ENCODE measurements at places on chromosomes 3 and 15.

GRCh38 chr3:128482666-128483656 lies 10.0 kb downstream of the GATA2 start:
- peak; percentile 60 for DNase-seq

DNA sequence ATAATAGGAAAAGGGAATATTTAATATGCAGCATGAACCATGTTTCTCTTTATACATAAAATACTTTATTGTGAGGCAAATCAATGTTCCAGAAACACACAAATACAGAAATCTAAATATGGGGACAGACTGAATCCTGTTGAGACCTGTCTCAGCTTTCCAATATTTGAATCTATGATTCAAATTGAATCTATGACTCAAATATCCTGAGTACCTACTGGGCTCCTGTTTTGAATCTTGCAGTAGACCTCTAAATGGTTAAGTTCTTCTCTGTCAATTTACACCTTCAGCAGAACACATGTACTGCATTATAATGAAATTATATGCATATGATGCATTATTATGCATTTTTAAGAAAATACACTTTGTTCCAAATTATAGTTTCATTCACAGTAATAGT lies 143.2 kb upstream of the PLXND1 start:
- DNase-seq = no peak

- no peak for DNase-seq
These were observed 21.8 kb upstream of the PROK2 start for GRCh38 chr3:71806736-71807135.

- DNase-seq = no peak
These were observed 12.0 kb downstream of the STARD5 start for GRCh38 chr15:81311752-81312464.

GRCh38 chr3:195080571-195081151 lies 190.3 kb downstream of the XXYLT1 start:
- DNase-seq = no peak

DNA sequence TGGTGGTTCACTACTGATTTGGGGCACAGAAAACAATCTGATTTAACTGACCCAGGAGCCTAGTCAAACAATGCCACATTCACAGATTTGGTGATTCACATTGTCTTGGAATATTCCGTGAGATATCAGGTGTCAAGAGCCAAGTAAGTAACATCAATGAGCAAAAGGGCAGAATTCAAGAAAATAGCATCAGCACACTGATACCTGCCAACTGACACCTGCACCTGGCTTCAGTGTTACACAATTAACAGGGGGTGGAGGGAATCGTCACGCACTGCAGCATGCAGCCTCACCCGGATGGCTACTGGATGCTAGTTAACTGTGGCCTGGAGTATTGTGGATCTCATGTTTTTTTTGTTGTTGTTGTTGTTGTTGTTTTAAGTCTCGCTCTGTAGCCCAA lies 17.6 kb downstream of the CCNL1 start:
- no peak for DNase-seq

DNA sequence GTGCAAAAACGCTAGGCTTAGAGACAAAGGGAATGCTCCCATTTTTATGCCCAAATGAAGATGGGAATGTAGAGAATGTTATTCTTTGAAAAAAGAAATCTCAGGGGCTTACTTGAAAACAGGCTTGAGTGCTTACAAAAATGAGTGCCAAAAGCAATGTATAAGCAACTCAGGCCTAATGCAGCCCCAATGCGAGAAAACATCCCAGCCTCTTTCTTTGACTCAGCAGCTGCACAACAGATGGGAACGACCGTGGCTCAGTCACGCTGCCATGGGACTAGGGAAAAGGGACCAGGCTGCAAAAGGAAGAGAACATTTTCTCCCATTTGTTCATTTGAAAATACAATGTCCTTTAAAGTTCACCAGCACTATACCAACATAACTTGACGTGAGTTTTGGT lies 246.4 kb upstream of the LRIG1 start:
- no peak for DNase-seq

- no peak for DNase-seq
These were observed 190.8 kb downstream of the VGLL3 start for GRCh38 chr3:86800116-86800515.

DNA sequence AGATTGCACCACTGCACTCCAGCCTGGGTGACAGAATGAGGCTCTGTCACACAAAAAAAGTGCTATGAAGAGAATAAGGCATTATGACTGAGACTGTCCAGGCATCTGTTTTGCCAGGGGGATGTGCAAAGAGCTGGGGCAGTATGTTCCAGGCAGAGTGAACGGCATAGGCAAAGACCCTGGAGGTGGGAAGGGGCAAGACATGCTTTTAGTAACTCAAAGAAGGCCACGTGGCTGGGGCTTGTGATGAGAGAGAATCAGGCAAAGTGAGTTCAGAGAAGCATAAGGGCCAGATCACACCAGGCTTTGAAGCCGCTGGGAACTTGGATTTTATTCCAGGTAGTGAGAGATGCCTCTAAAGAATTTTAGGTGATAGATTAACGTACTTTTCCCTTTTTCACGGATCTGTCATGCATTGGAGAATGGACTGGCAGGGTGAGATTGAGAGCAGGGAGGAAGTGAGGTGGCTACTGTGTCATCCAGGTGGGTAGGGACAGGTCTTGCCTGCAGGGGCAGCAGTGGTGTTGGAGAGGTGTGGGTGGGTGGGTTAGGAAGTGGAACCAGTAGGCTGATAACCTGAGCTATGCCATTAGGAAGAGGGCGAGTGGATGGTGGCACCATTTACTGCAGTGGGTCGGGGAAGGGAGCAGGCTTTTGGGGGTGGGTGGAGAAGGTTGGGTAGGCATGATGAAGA lies 31.7 kb downstream of the ATP2B2 start:
- DNase-seq = no peak

GRCh38 chr15:64067564-64068030 lies 21.3 kb upstream of the DAPK2 start:
- DNase-seq = peak; percentile 68

DNA sequence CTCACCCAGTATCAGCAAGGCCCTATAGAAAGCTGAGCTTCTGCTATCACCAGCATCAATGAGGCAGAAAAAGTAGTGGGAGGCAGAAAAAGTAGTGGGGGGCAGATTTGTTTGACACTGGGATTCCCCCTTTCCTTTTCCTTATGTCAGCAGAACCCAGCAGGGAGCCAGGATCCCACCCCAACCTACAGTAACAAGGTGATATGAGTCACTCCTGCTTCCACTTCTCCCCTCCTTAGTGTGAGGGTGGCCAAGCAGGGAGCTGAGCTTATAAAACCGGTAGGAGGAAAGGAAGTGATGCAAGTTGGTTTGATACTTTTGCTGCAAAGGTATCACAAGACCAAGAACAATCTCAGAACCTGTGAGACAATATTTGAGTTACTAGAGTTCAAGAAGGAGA lies 128.7 kb downstream of the SCAPER start:
- no peak for DNase-seq

- peak; percentile 42 for DNase-seq
These were observed 23.5 kb upstream of the LRRFIP2 start for GRCh38 chr3:37197810-37198371.

DNA sequence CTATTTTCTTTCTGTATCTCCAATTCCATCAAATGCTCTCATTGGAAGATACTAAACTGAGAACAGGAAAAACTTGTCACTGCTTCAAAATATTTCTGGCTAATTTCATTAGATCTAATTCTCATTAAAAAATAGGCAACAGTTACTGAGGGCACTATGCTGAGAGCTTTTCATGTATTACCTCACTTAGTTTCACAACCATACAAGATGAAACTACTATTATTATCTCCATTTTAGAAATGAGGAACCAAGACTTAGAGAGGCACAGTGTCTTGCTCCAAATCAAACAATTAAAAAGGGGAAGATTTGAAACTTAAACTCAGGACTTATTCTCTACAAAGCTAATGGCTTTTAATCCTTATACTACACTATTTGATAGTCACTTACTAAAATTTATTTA lies 7.2 kb upstream of the OTOL1 start:
- no peak for DNase-seq

All from fibroblast of the aortic adventitia (primary cell).